ENCODE measurements at places on chromosomes 3 and 15.

- H3K27ac ChIP-seq: no peak overlapping the region
- no peak for ATAC-seq
- no peaks in the 10 kb centered on the region for H3K27me3 ChIP-seq
- no peaks in the 10 kb centered on the region for H3K4me1 ChIP-seq
- no peaks in the 10 kb centered on the region for H3K36me3 ChIP-seq
- H3K4me3 ChIP-seq: no peak overlapping the region
These were observed 170.4 kb upstream of the LRRN1 start for GRCh38 chr3:3628676-3629328.

DNA sequence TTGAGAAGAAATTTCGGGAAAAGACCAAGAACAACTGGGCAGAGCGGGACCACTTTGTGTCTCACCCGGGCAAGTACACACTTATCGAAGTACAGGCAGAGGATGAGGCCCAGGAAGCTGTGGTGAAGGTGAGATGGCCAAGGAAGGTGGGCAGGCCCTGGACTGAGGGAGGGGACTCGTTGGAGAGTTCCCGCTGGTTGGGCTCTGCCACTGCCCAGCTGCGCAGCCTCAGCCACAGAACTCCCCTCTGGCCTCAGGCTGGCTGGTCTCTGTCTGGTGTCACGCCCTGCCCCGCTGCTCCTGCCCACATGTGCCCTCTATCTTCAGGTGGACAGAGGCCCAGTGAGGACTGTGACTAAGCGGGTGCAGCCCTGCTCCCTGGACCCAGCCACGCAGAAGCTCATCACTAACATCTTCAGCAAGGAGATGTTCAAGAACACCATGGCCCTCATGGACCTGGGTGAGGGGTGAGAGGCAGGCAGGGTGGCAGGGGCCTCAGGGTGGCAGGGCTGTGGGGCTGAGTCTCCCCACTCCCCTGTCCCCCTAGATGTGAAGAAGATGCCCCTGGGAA is 2.4 kb downstream of the PARP3 start:
- peaks cover 10% of the 10 kb centered on the region for H3K4me1 ChIP-seq
- H3K36me3 ChIP-seq: peaks cover 15% of the 10 kb centered on the region
- H3K4me3 ChIP-seq: no peak overlapping the region
- no peak for ATAC-seq

GRCh38 chr3:161737171-161737570 is 240.6 kb downstream of the OTOL1 start:
- H3K4me1 ChIP-seq: no peaks in the 10 kb centered on the region
- H3K4me3 ChIP-seq: no peak overlapping the region
- H3K27ac ChIP-seq: no peak overlapping the region

GRCh38 chr15:90099868-90100831 is 2.1 kb downstream of the IDH2 start:
- peaks cover 52% of the 10 kb centered on the region for H3K4me1 ChIP-seq
- ATAC-seq: peak; percentile 8
- H3K27ac ChIP-seq: peak overlapping the region; percentile 90

GRCh38 chr3:35422836-35423601 is 216.3 kb upstream of the ARPP21 start:
- H3K36me3 ChIP-seq: no peaks in the 10 kb centered on the region
- no peak for ATAC-seq
- H3K4me3 ChIP-seq: no peak overlapping the region
- H3K27me3 ChIP-seq: no peaks in the 10 kb centered on the region
- H3K4me1 ChIP-seq: no peaks in the 10 kb centered on the region

GRCh38 chr15:22846073-22846472 is 7.6 kb downstream of the NIPA2 start:
- peak overlapping the region; percentile 79 for H3K27ac ChIP-seq
- H3K27me3 ChIP-seq: no peaks in the 10 kb centered on the region
- no peak for ATAC-seq
- peaks cover 22% of the 10 kb centered on the region for H3K4me1 ChIP-seq
- peaks cover 94% of the 10 kb centered on the region for H3K36me3 ChIP-seq
- H3K4me3 ChIP-seq: no peak overlapping the region

GRCh38 chr3:48222616-48223513 is at the start of gene CAMP:
CAMP (plus strand) TSS chr3:48223495; CDS start chr3:48223512, 17 bp downstream.
- peaks cover 3% of the 10 kb centered on the region for H3K4me1 ChIP-seq
- ATAC-seq: no peak
- peaks cover 3% of the 10 kb centered on the region for H3K27me3 ChIP-seq
- no peak within 1 kb of the TSS for H3K4me3 ChIP-seq
- H3K36me3 ChIP-seq: no peaks in the 10 kb centered on the region

DNA sequence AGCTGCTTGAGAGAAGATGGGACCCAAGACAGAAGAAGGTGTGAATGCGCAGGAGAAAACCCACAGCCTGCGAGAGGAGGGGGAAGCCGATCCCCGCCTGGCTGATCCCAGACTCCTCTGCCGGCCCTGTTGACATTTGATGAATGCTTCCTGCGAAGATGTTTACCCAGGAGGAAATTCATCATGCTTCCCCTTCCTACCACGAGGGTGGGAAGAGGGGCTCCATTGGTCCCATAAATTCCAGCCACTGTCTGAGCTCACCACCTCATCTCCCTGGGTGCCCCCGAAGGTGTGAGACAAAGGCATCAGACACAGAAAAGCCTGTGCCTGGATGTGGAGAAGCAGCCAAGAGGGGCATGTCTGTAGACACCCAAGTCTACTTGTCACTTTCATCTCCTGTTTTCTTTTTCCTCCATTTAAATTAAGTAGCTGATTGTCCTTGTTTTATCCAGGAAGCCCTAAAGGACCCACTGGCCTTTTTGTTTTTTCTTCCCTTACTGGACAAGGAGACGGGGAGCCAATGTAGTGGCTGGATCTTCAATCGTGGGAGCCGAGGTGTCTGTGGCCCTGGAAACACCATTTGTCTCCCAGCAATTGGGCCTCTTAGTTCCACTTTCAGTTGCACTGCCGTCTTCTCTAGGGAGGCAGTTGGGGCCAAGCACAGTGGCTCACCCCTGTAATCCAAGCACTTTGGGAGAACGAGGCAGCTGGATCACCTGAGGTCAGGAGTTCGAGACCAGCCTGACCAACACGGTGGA is 95.3 kb upstream of the HES1 start:
- H3K27ac ChIP-seq: no peak overlapping the region
- H3K4me3 ChIP-seq: no peak overlapping the region
- H3K27me3 ChIP-seq: peaks cover 4% of the 10 kb centered on the region
- ATAC-seq: no peak

- no peak overlapping the region for H3K27ac ChIP-seq
- H3K4me1 ChIP-seq: no peaks in the 10 kb centered on the region
These were observed 7.1 kb downstream of the CPN2 start for GRCh38 chr3:194344012-194344411.

GRCh38 chr15:87129916-87130315 is 1050.2 kb downstream of the AGBL1 start:
- H3K36me3 ChIP-seq: no peaks in the 10 kb centered on the region
- no peak overlapping the region for H3K4me3 ChIP-seq
- H3K27me3 ChIP-seq: peaks cover 15% of the 10 kb centered on the region
- no peak for ATAC-seq
- no peaks in the 10 kb centered on the region for H3K4me1 ChIP-seq

DNA sequence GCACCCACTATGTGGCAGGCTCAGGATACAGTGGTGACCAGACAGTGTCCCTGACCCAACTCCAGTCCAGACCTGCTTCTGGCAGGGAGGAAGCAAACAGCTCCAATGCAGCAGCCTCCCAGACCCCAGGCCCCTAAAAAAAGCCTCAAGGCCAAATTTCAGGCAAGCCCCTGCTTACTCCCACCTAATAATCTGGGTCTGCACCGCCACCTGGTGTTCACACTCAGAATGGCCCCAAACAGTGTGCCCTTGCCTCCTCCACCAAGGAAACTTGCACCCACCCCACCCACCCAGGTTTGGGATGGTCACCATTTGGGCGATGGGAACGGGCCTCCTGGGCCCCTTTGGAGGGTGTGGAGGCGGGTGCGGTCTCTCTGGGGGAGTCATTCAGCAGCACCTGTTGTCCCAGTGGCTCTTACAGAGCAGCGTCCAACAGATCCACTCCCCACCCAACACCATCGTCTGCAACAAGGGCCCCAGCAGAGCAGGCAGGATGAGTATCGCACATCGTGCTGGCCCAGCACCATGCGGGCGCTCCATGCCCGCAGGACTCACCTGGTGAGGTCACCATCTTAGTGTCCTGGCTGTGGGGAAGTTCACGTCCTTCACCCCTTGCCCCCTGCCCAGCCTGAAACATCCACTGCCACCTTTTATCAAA is 17.3 kb downstream of the C3orf18 start:
- no peaks in the 10 kb centered on the region for H3K36me3 ChIP-seq
- peak; percentile 67 for ATAC-seq
- no peak overlapping the region for H3K27ac ChIP-seq
- no peak overlapping the region for H3K4me3 ChIP-seq
- no peaks in the 10 kb centered on the region for H3K27me3 ChIP-seq

GRCh38 chr3:186965141-186965879 is 35.0 kb downstream of the ST6GAL1 start:
- peaks cover 67% of the 10 kb centered on the region for H3K36me3 ChIP-seq
- no peaks in the 10 kb centered on the region for H3K27me3 ChIP-seq
- H3K27ac ChIP-seq: peak overlapping the region; percentile 77
- ATAC-seq: peak; percentile 85

GRCh38 chr3:128145279-128145678 is 8.0 kb upstream of the EEFSEC start:
- no peak overlapping the region for H3K27ac ChIP-seq
- no peaks in the 10 kb centered on the region for H3K36me3 ChIP-seq
- H3K4me3 ChIP-seq: no peak overlapping the region
- ATAC-seq: no peak
- H3K27me3 ChIP-seq: no peaks in the 10 kb centered on the region

- no peaks in the 10 kb centered on the region for H3K36me3 ChIP-seq
- H3K4me1 ChIP-seq: no peaks in the 10 kb centered on the region
These were observed 132.3 kb upstream of the ABHD17C start for GRCh38 chr15:80562846-80563245.

DNA sequence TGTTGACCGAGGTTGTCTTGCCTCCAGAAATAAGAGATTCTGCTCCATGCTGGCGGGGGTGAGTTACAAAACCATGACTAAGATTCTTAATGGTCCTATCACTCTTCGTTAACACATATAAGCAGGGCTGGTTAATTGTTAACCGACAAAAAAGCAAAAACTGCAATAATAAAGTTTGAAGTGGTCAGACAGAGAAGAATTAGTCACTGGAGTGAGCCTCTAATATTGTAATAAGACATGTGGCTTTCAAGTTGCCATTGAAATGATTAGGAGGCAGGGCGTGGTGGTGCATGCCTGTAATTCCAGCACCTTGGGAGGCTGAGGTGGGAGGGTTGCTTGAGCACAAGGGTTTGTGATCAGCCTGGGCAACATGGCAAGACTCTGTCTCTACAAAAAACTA is 78.4 kb upstream of the NR2F2 start:
- no peaks in the 10 kb centered on the region for H3K36me3 ChIP-seq
- H3K27ac ChIP-seq: no peak overlapping the region
- ATAC-seq: no peak
- no peaks in the 10 kb centered on the region for H3K4me1 ChIP-seq

GRCh38 chr3:137202941-137203340 is 245.2 kb downstream of the IL20RB start:
- no peak overlapping the region for H3K4me3 ChIP-seq
- ATAC-seq: no peak
- H3K4me1 ChIP-seq: no peaks in the 10 kb centered on the region
- no peaks in the 10 kb centered on the region for H3K36me3 ChIP-seq
- peaks cover 8% of the 10 kb centered on the region for H3K27me3 ChIP-seq

- H3K36me3 ChIP-seq: no peaks in the 10 kb centered on the region
- no peak for ATAC-seq
- H3K4me3 ChIP-seq: no peak overlapping the region
- H3K27me3 ChIP-seq: no peaks in the 10 kb centered on the region
- no peaks in the 10 kb centered on the region for H3K4me1 ChIP-seq
These were observed 10.0 kb downstream of the NT5DC2 start for GRCh38 chr3:52523386-52524257.

DNA sequence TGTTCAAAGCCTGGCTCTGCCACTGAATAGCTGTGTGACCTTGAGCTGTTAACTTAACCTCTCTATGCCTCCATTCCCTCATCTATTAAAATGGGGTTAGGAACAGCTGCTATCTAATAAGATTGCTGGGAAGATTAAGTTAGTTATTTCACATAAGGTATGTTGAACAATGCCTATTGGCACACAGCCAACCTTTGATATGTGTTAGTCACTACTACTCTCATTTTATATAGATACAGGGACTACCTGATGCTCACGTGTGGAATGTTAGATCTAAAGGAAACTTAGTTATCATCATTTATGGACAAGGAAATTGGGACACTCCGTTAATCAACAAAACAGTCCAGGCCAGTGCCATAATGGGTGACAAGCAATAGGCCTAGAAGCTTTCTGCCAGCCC is 332.4 kb upstream of the PPP2R3A start:
- H3K27me3 ChIP-seq: peaks cover 1% of the 10 kb centered on the region
- no peak overlapping the region for H3K4me3 ChIP-seq
- no peaks in the 10 kb centered on the region for H3K36me3 ChIP-seq
- ATAC-seq: no peak

DNA sequence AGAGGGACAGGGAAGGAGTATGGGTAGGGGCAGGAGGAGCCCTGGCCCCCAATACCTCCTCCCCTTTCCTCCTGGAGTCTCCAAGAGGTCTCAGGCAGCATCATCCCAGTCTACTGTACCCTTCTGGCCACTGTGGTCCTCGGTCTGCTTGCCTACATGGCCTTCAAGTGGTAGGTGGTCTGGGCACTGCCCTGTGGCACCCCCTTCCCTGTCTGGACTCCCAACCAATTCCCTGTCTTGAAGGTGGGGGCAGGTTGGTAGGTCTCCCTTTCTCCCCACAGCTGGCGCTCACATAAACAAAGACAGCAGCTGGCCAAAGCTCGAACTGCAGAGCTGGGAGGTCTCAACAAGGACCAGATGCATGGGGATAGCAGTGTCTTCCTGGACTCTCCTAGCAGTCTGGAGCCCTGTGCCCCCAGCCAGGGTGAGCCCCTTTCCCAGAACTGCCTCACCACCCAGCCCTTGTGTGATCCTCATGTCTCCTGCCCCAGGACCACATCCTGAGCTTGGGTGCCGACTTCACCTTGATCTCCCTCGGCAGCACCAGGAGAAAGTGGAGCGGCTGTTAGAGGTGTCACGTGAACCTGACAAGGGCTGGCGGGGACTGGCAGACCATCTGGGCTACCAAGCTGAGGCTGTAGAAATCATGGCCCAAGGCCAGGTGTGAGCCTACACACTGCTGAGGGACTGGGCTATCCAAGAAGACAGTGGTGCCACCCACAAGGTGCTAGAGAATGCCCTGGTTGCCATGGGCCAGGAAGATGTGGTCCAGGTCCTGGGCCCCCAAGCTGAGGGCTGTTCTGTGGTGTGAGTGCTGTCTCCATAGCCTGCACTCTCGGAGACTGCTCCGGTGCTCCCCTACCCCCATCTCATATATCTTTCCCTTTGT is 33.1 kb downstream of the NBEAL2 start:
- H3K36me3 ChIP-seq: peaks cover 45% of the 10 kb centered on the region
- H3K4me1 ChIP-seq: peaks cover 17% of the 10 kb centered on the region
- H3K27me3 ChIP-seq: no peaks in the 10 kb centered on the region
- H3K27ac ChIP-seq: peak overlapping the region; percentile 36
- no peak for ATAC-seq

Data from activated T-helper 17 cell treated with anti-CD3 and anti-CD28 coated beads, Interleukin-2, amount 50 U/mL, for 72 hours (primary cell).